ENCODE measurements at places on chromosomes 5 and 9.

DNA sequence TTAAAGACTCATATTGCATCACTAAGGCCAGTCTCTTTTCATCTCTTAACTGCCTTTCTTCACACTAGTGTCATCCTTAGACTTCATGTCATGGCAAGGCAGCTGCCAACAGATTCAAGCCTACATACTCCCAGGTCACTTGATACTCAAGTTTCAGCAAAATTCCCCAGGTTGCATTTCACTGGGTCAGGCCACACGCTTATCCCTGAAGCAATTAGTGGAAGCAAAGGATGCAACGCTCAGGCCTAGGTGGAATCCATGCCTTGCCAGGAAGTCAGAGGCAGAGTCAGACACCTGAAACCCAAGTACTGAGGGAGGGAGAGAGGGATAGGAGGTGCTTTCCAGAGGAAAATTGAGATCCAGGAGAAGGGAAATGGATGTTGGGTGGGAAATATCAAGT, 28.9 kb downstream of the YIPF5 start:
- no peak for DNase-seq

GRCh38 chr9:38682713-38683112, 37.2 kb downstream of the FAM240B start:
- no peak for DNase-seq

- DNase-seq: no peak
Observed at GRCh38 chr9:114080195-114080772, 2.2 kb upstream of the AMBP start.

DNA sequence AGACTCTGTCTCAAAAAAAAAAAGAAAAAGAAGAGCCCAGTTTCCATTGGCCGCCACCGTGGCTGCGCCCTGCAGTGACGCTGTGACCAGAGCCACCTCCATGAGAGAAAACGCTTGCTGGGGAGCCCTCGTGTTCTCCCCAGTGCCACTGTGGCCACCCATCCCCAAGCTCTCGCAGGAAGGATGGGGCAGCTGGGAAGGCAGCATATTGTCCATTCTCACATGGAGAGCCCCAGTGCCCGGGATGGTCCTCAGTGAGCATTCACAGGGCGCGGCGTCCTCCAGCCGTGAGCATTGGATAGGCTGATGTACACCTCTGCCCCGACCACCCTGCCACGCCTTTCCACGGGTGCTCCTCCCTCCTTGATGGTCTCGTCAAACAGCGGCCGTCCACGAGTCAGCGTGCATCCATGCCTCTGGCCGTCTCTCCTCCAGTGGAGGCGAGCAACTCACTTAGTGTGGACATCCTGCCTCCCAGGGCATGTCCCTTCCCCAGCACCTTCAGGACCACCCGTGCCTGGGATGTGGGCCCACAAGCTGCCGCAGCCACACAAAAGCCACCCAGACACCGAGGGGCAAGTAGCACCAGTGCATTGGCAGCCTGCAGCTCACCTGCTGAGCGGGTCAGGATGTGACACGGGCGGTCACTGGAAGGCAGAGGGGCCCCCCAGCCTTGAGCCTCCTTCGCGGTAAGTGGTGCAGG, 23.4 kb upstream of the SLC6A19 start:
- DNase-seq: no peak

GRCh38 chr5:108216890-108217289, 165.0 kb downstream of the FBXL17 start:
- DNase-seq: no peak

- DNase-seq: no peak
Observed at GRCh38 chr5:64595031-64595855, 89.4 kb downstream of the RGS7BP start.
